Muscle of leg (tissue), 16 donors: ENCODE measurements at places on chromosomes 12 and 14. TPM values are rescaled to one million over a fixed set of nuclear protein-coding genes. Genes with fewer than 3 reads are reported as not detected.

Gene C14orf39
- 1.7 TPM for polyA plus RNA-seq

Gene GLT1D1
- polyA plus RNA-seq = 1.4 TPM

DNA sequence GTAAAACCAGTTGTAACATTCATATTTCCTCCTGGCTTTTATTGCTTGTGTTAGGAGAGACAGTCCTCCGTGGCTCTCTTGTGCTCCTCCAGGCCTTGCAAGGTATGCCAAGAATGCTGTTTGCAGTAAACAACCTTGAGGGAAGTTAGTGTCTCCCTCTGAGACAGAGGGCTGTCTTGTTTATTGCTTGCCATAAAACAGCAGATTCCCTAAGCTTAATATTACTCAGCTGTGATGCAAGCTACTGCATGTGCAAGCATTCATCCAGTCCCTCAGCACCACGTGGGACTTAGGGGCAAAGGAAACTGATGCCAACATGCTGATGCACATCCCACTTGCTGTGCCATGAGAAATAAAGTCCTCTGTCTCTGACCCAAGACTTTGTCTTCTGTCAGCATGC, 6.6 kb downstream of the POMT2 start:
- H3K4me3 ChIP-seq = no peak overlapping the region
- H3K36me3 ChIP-seq = peaks cover 1% of the 10 kb centered on the region
- no peaks in the 10 kb centered on the region for H3K27me3 ChIP-seq
- peak overlapping the region; percentile 71 for H3K27ac ChIP-seq
- H3K4me1 ChIP-seq = peaks cover 46% of the 10 kb centered on the region

- DNase-seq = no peak
- no peak overlapping the region for H3K4me3 ChIP-seq
- peaks cover 32% of the 10 kb centered on the region for H3K36me3 ChIP-seq
- H3K27me3 ChIP-seq = no peaks in the 10 kb centered on the region
- H3K4me1 ChIP-seq = peaks cover 16% of the 10 kb centered on the region
- H3K27ac ChIP-seq = no peak overlapping the region
These were observed 13.9 kb downstream of the CDCA4 start for GRCh38 chr14:105006831-105007592.

GRCh38 chr12:123120452-123121166, 30.3 kb downstream of the PITPNM2 start:
- H3K27ac ChIP-seq = no peak overlapping the region
- no peaks in the 10 kb centered on the region for H3K36me3 ChIP-seq
- peaks cover 18% of the 10 kb centered on the region for H3K4me1 ChIP-seq

- H3K4me1 ChIP-seq = no peaks in the 10 kb centered on the region
- no peaks in the 10 kb centered on the region for H3K27me3 ChIP-seq
- H3K27ac ChIP-seq = no peak overlapping the region
- H3K4me3 ChIP-seq = no peak overlapping the region
- no peak for DNase-seq
These were observed 49.9 kb upstream of the DYRK2 start for GRCh38 chr12:67598598-67598997.

DNA sequence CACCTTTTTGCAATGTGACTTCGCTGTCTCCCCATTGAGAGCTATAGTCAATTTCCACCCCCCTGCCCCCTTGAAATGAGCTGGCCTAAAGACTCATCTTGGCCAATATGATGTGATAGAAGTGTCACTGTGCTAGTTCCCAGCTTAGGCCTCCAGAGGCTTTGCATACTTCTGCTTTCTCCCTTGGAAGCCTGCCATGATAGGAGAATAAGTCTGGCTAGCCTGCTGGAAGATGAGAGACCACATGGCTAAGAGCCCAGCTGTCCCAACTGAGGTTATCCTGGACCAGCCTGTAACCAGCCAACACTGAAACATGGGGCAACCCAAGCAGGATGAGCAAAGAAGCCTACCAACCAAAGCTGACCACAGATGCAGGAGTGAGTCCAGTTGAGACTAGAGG, 196.9 kb downstream of the GRIN2B start:
- H3K4me3 ChIP-seq = no peak overlapping the region
- H3K36me3 ChIP-seq = no peaks in the 10 kb centered on the region
- no peaks in the 10 kb centered on the region for H3K27me3 ChIP-seq
- DNase-seq = peak; percentile 32
